Stimulated activated CD8-positive, alpha-beta memory T cell treated with anti-CD3 and anti-CD28 coated beads, Interleukin-15, amount 100 ng/mL, for 48 hours (primary cell): ENCODE measurements at places on chromosomes 13 and 19.

- no peak for DNase-seq
These were observed 225.6 kb downstream of the RAP2A start for GRCh38 chr13:97659602-97660001.

DNA sequence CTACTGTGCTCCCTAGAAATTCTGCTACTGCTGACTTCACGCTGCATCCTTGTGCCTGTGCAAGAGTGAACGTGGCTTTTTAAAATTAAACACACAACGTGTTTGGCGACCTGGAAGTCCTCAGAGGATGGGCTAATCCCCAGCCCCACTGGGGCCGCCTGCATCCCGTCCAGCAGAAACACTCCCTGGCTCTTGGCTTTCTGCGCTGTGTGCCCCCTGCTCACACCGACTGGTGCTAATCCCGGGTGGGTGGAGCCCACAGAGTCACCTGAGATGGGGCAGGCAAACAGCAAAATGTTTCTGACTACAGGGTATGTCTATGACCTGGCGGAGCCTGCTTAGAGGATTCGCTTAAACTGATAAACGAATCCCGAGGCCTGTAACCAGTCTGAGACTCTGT lies 15.1 kb downstream of the CAPS start:
- no peak for DNase-seq

- DNase-seq: no peak
These were observed 50.3 kb downstream of the ZNF44 start for GRCh38 chr19:12244370-12244769.

GRCh38 chr19:45087531-45087930 lies 5.4 kb upstream of the PPP1R37 start:
- peak; percentile 17 for DNase-seq

- no peak for DNase-seq
These were observed 19.4 kb downstream of the DYRK1B start for GRCh38 chr19:39814595-39814994.

DNA sequence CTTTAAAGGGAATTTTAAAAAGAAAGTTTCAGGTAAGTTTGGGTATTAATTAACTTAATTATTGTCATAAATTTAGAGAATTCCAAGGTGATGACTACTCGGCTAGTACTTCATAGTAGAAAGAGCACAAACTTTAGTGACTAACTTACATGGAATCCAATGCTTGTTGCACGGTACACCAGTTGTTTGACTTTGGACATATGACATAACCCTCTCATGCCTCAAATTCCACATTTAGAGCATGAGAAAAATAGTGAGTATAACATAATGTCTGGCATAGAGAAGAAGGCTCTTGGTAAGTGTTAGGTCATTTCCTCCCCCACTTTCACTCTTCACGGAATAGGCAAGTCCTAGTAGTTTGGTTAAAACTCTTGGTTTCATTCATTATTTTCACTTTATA lies 1249.4 kb upstream of the SLC10A2 start:
- no peak for DNase-seq

- no peak for DNase-seq
These were observed 188.5 kb upstream of the HTR2A start for GRCh38 chr13:47085346-47085745.

DNA sequence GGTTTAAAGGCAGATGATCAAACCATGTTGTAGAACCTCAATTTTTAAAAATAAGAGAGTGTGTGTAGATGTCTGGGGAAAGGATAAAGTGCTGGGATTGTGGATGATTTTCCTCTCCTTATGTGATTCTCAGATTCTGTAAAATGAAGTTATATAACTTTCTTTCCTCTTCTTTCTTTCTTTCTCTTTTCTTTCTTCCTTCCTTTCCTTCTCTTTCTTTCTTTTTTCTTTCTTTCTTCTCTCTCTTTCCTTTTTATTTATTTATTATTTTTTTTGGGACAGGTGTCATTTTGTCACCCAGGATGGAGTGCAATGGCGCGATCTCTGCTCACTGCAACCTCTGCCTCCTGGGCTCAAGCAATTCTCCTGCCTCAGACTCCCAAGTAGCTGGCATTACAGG lies 82.6 kb downstream of the GADD45B start:
- no peak for DNase-seq

- no peak for DNase-seq
These were observed 30.7 kb downstream of the ZNF844 start for GRCh38 chr19:12095111-12095790.

GRCh38 chr13:100447831-100448230 lies 140.8 kb downstream of the GGACT start:
- no peak for DNase-seq

DNA sequence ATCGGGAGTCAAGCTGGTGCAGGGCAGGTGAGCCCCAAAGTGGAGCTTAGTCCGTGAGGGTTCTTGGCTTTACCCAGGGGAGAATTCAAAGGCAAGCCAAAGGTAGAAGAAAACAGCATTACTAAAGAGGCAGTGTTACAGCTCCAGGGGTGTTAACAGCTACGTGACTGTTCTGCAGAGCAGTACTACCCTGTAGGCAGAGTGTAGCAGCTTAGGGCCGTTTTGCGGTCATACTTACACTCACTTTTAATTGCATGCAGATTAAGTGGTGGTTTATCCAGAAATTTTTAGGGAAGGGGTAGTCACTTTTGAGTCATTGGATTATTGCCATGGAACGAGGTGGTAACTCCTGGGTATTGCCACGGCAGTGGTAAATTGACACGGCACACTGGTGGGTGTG lies 482.2 kb downstream of the SLITRK5 start:
- no peak for DNase-seq

- DNase-seq: no peak
These were observed 521.9 kb downstream of the DIAPH3 start for GRCh38 chr13:59641817-59642216.

DNA sequence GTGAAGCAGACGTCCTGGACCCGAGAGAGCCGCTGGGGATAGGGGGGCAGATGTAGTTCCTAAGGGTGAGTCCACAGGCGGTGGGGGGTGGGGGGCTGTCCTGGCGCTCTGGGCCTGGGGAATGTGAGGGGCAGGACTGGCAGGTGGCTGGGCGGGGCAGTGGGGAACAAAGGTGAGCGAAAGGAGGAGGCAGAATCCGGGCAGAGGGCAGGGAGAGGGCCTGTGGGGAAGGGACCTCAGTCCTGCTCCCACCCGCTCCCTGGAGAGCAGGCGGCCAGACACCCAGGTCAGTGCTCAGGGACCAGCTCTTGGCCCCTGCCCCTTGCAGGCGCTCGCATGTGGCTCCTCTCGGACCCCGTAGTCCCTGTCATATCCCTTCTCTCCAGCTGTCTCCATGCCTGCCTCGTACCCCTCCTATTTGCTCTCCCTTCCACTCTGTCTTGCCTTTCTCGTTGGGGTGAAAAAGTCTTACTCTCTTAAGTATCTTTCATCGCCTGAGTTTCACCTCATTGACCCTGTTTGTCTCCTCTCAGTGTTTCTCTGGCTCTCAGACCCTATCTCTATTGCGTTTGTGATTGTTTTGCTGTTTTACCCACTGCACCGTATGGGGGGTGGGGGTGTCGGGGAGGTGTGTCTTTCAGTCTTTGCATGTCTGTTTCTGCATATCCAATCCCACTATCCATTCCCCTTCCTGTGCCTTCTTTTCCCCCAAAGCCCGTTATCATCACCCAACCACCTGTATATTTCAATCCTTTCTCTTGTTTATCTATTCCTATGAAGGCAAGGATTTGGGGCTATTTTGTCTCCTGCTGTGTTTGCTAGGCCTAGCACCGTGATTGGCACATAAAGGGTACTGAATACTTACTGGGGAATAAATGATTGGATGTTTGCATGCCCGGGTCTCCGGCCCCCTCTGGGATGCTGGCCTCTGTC lies 5.8 kb downstream of the SPHK2 start:
- DNase-seq: no peak

DNA sequence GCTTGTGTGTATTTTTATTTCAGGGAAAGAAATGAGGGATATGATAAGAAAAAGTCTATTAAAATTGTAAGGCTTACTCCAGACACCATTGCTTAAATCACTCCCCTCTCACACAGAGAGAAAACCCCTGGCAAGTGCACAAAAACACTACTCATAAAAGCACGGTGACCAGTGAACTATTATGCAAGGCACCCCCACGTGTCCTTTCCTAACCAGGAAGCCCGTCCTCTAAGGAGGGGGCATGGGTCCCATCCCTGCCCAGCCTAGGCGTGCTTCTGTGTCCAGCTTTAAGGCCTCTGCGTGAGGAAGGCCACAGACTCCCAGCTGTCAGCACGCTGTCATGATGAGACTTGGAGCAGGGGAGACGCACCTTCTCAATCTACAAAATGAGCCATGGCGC lies 83.5 kb downstream of the SLC7A1 start:
- DNase-seq: no peak

DNA sequence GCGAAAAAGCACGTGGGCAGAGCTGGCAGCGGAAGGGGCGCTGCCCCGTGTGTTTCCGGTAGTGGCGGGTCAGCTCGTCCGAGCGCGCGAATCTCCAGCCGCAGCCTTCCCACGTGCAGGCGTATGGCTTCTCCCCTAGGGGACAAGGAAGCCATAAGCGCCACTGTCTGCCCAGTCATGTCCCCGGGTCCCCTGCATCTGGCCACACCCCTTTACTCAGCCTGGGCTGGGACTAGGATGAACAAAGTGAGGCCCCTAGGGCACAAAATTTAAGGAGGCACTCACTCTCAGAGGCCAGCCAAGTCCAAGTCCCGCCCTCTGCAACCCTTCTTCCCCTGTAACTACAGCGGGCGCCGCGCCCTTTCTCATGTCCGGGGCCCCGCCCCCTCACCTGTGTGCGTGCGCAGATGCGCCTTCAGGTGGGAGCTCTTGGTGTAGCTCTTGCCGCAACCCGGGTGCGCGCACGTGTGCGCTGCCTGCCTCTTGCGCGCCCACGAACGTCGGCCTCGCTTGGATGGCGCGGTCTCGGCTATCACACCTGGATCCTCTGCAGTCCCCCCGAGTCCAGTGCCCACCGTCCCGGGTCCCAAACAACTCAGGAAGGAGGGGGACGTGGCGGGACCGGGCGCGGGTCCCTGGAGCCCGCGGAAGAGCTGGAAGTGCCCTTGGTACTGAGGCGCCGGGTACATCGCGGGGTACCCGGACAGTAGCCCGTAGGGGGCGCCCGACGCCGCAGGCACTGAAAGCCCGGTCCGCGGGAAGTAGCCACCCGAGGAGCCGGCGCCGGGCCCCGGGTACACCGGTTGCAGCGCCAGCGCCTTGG lies 1.9 kb downstream of the KLF1 start:
- peak; percentile 93 for DNase-seq

DNA sequence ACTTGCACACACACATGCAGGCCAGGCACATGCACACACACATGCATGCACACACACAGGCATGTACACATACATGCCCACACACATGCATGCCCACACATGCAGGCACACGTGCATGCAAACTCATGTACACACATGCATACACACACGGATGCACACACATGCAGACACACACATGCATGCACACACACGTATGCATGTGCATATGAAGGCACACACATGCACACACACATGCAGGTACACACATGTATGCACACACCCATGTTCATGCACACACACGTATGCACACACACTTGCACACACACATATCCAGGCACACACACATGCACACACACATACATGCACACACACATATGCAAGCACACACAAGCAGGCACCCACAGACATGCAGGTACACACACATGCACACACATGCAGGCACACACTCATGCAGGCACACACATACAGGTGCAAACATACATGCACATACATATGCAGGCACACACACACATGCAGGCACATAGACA lies 278.1 kb downstream of the LHFPL6 start:
- no peak for DNase-seq

- DNase-seq: no peak
These were observed 385.5 kb downstream of the NDFIP2 start for GRCh38 chr13:79866436-79866835.

DNA sequence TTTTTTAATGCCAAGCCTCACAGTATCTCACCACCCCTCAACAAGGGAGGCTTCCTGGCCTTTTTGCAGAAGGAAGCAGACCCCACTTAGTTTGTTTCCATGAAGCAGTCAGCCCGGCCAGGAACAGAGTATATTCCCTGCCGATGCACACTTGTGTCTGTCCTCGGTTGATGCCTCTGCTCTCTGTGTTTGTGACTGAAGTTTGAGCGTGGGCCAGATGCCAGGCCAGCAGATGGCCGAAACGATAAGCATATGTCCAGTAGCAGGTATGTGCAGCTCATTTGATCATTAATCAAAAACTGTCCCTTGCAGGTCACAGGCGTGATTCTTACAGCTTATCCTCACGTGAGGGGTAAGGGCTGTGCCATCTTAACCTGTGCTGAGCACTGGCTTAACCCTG lies 144.0 kb downstream of the IRS2 start:
- no peak for DNase-seq

GRCh38 chr19:1066251-1066747 lies 668 bp upstream of the ARHGAP45 start:
- DNase-seq: no peak

GRCh38 chr13:36352350-36352749 lies 6.2 kb upstream of the SPART start:
- no peak for DNase-seq

- DNase-seq: no peak
These were observed 14.6 kb downstream of the SIGLEC11 start for GRCh38 chr19:49946415-49946814.

DNA sequence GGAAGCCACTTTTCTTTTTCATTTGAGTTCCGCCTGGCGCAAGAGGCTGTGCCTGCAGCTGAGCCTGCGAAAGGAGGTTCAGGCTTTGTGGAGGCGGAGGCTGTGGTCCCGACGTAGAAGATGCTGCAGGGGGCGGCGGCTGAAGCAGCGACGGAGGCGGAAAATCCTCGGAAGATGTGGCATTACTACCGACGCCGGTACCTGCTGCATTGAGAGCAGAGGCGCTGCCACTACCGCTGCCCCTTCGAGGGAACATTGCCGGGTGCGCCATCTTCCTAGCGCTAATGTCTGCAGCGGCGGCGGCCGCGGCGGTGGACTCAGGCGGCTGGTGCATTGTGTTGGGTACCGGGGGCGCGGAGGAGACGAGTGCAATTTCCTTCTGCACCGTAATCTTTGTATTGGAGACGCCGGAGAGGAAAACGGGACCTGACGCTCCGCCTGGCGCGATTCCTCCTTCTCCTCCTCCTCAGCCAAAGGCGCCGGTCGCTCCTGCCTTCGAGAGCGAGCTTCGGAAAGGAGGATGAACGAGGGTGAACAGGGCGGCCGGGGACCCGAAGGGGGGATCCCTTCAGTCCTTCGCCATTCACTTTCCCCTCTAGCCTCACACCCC lies at the start of gene TSC22D1:
Gene TSC22D1, minus strand, starts transcription at position 590 of the 610 bp plus-strand sequence. Its CDS starts 256 bp downstream, at position 334.
- DNase-seq: peak; percentile 47
